ENCODE measurements at places on chromosomes 6 and 20.
A peak's percentile ranks its signal among the peaks of the same experiment; 100 is the strongest.

- peak; percentile 19 for DNase-seq
These were observed 108.0 kb downstream of the CHD6 start for GRCh38 chr20:41510224-41510623.

GRCh38 chr6:110757926-110758325 lies 57.3 kb downstream of the CDK19 start:
- DNase-seq: no peak

- DNase-seq: no peak
These were observed 78.8 kb downstream of the COL21A1 start for GRCh38 chr6:56168596-56168995.

GRCh38 chr20:46580613-46581205 lies 30.3 kb upstream of the OCSTAMP start:
- DNase-seq: no peak

- no peak for DNase-seq
These were observed 791 bp upstream of the STX11 start for GRCh38 chr6:144149558-144149893.

DNA sequence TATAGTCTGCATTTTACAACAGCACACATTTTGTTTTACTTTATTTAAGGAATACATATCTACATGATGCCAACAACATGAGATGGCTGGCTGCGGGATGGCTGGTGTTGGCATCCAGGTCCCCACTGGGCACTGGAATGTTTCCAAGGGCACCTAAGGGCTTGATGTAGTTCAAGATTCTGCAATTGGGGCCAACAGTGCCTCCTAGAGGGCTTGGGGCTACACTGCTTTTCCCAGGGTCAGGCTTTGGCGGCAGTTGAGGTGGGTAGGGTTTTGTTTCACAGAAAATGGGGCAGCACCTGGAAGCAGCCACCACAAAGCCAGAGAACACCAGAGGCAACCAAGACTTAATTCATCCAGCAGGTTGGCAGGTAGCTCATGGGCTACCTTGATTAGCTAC lies 202.2 kb upstream of the PRND start:
- DNase-seq: no peak

- no peak for DNase-seq
These were observed 295.5 kb downstream of the PLCB1 start for GRCh38 chr20:8427419-8428040.

DNA sequence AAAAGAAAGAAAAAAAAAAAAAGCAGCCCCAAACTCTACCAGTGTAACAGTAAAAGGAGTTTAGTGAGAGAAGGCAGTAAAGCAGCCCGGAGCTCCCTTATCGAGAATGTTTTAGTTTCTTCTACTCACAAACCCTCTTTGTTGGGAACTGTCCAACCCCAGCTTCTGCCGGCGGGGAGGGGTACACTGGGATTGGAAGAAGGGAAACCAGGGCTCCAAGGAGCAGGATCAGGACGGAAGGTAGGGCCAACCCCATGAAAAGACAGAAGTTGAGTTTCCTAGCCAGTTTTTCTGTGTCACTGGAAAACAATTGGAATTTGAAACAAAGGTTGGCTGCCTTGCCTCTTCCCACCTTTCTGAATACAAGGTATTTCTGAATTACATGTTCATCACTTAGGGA lies 66.0 kb downstream of the KIZ start:
- DNase-seq: no peak

- no peak for DNase-seq
These were observed 144.3 kb downstream of the F13A1 start for GRCh38 chr6:6176127-6176526.

GRCh38 chr20:11219192-11219591 lies 545.4 kb upstream of the JAG1 start:
- no peak for DNase-seq

- DNase-seq: no peak
These were observed 123.7 kb downstream of the AKAP7 start for GRCh38 chr6:131258816-131259476.

All from NCI-H446 (cell line).